Aortic smooth muscle cell (primary cell): ENCODE measurements at places on chromosomes 16 and 17. TPM values are rescaled to one million over a fixed set of nuclear protein-coding genes. Genes with fewer than 3 reads are reported as not detected.

Gene CCL11
- total RNA-seq, result not detected in 2 replicates

Gene RND2
- total RNA-seq, result 0.12 and 0.13 TPM in 2 replicates

Gene GPRC5B
- total RNA-seq, result 1.6 and 1.8 TPM in 2 replicates

Gene SSTR5
- total RNA-seq, result 0.12 TPM in 1 of 2 replicates, not detected in the other

Gene OR4D1
- total RNA-seq, result not detected in 2 replicates

Gene CEMP1
- total RNA-seq, result 0.12 TPM in 1 of 2 replicates, not detected in the other

Gene KRTAP4-3
- total RNA-seq, result not detected in 2 replicates

Gene TP53TG3F
- total RNA-seq, result not detected in 2 replicates

Gene KRT39
- total RNA-seq, result not detected in 2 replicates

Gene CTNS
- 12.4 and 19.2 TPM in 2 replicates for total RNA-seq

Gene USP43
- total RNA-seq, result 0.06 TPM in 1 of 2 replicates, not detected in the other

Gene ATP1B2
- under 0.01 TPM in 2 replicates for total RNA-seq

Gene MIS12
- total RNA-seq, result 11.1 and 13.2 TPM in 2 replicates

Gene CES1
- total RNA-seq, result 0.06 and 0.13 TPM in 2 replicates

Gene MRTFB
- 3.8 and 5.3 TPM in 2 replicates for total RNA-seq

Gene PARD6A
- 2.5 and 3.4 TPM in 2 replicates for total RNA-seq

Gene MT1H
- total RNA-seq, result not detected in 2 replicates

Gene SAP30BP
- 51.7 and 62.6 TPM in 2 replicates for total RNA-seq

Gene LLGL2
- total RNA-seq, result 0.40 and 0.44 TPM in 2 replicates
